Mammary epithelial cell (primary cell): ENCODE measurements at places on chromosomes 16 and 17.

GRCh38 chr17:11538366-11538765 lies 59.9 kb upstream of the DNAH9 start:
- no peak for DNase-seq

DNA sequence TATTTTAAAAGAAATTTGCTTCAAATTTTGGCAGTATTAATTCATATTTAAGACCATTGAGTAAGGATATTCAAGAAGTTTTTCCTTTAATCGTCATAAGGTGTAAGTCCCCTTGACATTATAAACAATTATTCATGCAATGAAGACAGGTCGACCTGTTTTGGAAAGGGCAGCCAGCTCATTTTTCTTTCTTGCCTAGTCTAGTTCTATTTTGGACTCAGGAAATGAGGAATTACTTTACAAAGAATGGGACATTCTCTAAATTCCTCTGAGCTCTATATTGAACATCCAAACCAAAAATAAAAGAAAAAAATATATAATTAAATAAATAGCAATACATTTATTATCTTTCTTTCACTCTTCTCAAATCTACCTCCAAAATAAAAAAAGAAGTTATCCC lies 595.6 kb upstream of the KIF2B start:
- no peak for DNase-seq

DNA sequence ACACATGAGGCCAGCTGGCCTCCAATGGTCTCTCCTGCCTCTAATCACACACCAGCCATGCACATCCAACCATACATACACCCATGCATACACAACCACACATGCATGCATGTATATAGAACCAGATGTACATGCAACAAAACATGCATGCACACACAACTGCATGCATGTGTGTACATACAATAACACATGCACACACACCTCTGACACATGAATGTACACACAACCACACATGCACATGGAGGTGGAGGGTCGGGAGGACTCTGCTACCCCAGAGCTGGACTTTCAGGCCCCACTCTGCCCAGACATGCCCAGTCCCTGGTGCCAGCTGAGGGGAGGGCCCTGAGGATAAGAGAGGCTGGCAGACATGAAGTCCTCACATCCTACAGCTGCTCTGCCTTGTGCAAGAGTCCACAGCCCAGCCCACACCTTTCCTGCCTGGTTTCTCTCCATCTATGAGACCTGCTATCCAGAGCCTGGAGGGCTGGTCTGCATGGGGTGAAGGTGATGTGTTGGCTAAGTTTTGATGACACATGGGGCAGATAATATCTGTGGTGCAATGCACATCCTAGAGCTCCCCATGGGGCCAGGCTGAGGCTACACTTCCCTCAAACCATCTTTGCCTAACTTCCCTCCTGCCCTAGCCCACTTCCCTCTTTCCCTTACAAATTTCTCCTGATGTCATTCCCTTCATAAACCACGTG lies 50.9 kb upstream of the SDK2 start:
- DNase-seq, result no peak

- no peak for DNase-seq
Observed at GRCh38 chr16:85687651-85688471, 893 bp downstream of the GINS2 start.

GRCh38 chr17:50816771-50817751 lies 18.3 kb upstream of the WFIKKN2 start:
- DNase-seq, result no peak

- no peak for DNase-seq
Observed at GRCh38 chr17:7523033-7523432, 25.8 kb upstream of the TNFSF12 start.

- DNase-seq, result peak; percentile 80
Observed at GRCh38 chr17:18008496-18009268, 30.3 kb downstream of the ATPAF2 start.

- peak; percentile 49 for DNase-seq
Observed at GRCh38 chr17:57889892-57890856, 40.3 kb upstream of the MRPS23 start.

DNA sequence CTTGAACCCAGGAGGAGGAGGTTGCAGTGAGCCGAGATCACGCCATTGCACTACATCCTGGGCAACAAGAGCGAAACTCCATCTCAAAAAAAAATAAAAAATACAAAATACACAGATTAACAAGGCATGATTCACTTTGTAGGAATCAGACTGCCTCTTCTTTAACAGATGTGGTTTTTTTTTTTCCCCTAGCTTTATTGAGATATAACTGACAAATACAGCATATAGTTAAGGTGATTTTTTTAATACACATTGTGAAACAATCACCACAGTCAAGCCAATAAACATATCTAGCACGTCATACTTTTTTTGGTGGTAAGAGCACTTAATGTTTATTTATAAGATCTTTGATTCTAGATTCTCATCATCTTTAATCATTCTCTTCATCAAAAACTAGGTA lies 87.8 kb downstream of the SPAG9 start:
- DNase-seq, result no peak

DNA sequence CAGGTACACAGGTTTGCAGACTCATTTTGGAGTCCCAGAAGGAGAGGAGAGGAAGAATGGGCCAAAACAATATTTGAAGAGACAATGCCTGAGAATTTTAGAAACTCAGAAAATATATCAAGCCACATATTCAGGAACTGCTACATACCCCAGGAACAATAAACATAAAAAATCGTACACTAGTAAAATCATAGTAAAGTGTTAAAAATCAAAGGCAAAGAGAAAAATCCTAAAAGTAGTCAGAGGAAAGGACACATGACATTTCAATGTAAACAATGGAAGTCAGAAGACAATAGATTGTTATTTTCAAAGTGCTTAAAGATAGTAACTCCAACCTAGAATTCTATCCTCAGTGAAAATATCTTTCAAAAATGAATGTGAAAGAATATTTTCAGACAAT lies 28.5 kb upstream of the NACA2 start:
- DNase-seq, result no peak
